ENCODE measurements at places on chromosomes 2 and 18.

DNA sequence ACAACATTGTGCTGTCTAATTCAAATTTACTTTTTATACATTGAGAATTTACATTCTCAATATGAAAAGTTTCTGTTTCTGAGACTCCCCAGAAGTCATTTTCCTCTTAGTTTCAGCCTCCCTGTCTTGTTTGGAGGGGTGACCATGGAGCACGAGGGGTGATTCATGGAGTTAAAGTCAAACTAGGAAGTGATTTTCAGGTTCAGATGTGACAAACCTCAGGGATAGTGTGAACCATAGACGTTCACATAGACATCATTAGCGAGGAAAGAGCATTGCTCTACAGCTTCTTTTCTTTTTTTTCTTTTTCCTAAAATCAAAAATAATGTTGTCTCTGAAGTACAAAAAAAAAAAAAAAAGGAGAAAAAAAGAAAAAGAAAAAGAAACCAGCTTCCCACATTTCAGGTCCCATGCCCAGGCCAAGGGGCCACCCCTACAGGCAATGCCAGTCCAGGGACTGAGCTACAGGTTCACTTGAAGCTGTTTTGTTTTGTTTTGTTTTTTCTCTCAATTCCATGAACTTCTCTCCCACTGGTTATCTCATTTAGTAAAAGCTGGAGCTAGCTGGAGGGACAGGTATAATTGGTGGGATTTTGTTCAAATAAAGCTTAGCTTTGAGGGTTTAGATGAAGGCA lies 18.1 kb upstream of the LCLAT1 start:
- no peak for DNase-seq

DNA sequence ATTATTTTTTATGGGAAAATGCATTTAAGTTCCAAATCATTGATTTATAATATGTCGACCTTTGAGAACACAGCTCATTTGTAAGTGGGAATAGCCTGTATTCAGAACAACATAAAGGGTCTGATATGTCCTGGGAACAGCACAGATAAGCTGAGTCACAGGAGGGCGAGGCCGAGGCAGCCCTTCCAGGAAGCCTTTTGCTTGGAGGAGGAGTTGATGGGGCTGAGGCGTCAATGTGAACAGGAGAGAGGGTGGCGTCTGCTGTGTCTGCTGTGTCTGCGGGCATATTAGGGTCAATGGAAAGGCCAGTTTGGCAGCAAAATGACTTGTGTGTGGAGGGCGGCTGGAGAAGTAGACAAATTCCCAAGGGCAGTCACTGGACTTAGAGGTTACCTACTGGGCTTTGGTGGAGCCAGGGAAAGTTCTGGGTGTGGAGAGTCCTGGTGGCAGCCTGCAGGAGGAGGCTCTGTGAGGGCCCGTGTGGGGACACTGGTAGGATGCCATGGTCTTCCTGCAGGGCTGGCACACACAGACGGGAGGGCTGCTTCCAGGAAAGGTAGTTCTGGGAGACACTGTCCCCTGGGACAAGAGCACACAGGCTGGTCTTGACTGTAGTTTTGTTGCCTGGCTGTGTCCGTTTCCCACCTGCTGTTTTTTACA lies 128.1 kb downstream of the GLI2 start:
- DNase-seq, result no peak

DNA sequence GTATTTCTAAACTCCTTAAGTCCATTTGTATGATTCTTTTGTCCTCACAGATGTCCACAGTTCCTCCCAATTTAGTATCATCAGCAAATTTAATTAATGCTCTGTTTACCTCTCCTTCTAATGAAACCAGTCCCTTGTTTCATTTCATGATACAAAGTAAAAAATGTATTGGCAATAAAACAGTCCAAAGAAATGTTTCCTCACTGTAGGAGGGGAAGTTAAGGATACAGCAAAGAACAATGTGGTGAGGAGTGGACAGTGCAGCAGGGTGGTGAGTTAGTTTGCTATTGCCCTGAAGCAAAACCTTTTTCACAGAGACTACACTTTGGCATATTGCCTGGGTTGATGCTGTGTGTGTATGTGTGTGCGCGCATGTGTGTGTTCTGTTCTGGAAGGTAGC lies 401.5 kb downstream of the ARHGAP15 start:
- DNase-seq, result peak; percentile 57

- DNase-seq, result no peak
These were observed 19.8 kb downstream of the FAM171B start for GRCh38 chr2:186713691-186714090.

GRCh38 chr2:223093436-223094241 lies 41.6 kb downstream of the KCNE4 start:
- DNase-seq, result no peak

DNA sequence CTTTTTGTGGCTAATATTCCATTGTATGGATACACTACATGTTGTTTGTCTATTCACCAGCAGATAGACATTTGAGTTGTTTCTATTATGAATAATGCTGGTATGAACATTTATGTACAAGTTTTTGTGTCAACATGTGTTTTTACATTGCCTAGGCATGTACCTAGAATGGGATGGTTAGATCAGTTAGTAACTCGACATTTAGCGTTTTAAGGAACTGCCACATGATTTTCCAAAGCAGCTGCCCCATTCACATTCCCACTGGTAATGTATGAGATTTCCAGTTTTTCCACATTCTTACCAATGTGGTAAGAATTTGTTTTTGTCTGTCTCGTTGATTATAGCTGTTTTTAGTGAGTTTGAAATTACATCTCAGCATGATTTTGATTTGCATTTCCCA lies 112.8 kb downstream of the FHOD3 start:
- no peak for DNase-seq

GRCh38 chr18:58097121-58097906 lies 53.3 kb downstream of the NEDD4L start:
- DNase-seq, result no peak

DNA sequence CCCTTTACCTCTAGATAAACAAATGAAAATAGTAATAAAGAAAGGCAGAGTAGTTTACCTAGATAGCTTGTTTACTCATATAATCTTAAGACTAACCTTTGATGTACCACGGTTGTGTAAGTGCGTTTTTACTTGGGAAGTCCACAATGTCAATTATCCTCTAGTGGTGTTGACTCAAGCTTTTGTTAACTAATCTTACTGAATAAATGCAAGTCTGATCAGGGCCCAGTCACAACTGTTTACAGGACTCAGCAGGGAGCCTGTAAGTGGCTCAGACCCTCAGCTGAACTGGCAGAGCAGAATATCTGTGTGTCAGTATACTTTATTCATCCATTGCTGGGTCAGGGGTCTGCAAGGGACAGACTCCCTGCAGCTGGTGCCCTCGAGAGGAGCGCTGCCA lies 98.1 kb upstream of the ACAA2 start:
- DNase-seq, result peak; percentile 77

DNA sequence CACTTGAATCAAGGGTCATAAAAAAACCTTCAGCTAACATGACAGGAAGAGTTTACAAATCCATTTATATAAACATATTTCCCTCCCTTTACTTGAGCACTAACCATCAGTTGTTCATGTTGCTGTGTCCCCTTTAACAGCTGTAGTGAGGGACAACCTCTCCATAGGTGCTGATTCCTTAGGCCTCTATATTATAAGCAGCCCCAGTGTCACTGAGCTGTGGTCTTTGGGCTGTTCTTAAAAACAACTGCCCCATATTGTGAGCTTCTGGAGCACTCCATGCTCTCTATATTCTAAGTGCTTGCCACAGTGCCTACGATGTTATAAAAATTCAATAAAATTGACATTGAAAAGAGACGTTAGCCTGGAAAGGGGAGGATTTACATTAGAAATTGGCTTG lies 175.3 kb downstream of the ZNF385B start:
- no peak for DNase-seq

GRCh38 chr2:233247744-233248143 lies 3.7 kb upstream of the ATG16L1 start:
- DNase-seq, result no peak

GRCh38 chr2:157271590-157272203 lies 14.2 kb downstream of the GALNT5 start:
- DNase-seq, result no peak

GRCh38 chr2:185668710-185669109 lies 69.9 kb upstream of the FSIP2 start:
- DNase-seq, result no peak

GRCh38 chr2:162458240-162458639 lies 114.3 kb downstream of the GCA start:
- DNase-seq, result no peak

- no peak for DNase-seq
These were observed 17.1 kb downstream of the PKP4 start for GRCh38 chr2:158473719-158474392.

GRCh38 chr18:67582488-67582887 lies 66.0 kb upstream of the DSEL start:
- no peak for DNase-seq
